Frontal cortex (tissue), 4 donors: ENCODE measurements at places on chromosomes 5 and 9. TPM values are rescaled to one million over a fixed set of nuclear protein-coding genes. Genes with fewer than 3 reads are reported as not detected.

DNA sequence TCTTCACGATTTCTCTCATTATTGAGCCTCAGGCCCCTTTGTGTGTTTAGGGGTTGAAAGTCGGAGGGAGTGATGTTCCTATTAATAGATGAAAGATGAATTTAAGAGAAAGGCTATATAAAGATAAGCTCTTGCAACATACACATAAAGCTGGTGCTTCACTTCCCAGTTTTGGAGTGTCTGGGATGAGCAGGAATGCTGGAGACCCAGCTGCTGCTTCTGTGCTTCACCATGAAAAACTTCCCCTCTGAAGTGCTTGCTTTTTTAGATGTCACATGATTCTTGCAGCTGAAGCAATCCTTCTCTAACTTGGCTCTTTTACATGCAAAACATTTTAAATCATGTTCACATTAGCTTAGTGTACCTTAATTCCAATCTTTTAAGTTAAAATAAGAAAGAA lies 19.7 kb upstream of the SNCAIP start:
- DNase-seq, result no peak

DNA sequence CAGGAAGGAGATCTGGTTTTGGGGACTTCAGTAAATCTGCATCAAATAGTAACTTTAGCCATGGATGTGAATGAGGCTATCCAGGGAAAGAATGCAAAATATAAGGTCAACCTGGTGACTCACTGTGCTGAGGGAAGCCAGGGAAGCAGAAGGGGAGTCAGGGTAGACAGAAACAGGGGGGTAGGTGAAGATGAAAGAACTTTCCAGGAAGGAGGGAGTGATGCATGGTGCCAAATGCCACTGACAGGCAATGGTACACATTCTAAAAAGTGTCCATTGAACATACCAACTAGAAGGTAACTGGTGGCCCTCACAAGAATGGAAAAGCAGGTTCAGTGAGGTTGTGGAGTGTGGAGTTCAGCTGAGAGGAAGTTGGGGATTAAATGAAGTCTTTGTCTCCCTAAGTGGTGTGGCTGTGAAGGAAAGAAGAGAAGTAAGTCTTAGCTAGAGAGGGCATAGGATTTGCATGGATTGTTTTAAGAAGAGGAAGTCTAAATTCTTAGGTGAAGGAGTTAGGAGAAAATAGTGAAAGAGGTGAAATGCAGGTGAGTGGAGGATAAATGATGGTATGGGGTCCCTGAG lies 35.5 kb downstream of the PALM2AKAP2 start:
- no peak for DNase-seq

LRRC70 gene
- 3.7 TPM for total RNA-seq

DNA sequence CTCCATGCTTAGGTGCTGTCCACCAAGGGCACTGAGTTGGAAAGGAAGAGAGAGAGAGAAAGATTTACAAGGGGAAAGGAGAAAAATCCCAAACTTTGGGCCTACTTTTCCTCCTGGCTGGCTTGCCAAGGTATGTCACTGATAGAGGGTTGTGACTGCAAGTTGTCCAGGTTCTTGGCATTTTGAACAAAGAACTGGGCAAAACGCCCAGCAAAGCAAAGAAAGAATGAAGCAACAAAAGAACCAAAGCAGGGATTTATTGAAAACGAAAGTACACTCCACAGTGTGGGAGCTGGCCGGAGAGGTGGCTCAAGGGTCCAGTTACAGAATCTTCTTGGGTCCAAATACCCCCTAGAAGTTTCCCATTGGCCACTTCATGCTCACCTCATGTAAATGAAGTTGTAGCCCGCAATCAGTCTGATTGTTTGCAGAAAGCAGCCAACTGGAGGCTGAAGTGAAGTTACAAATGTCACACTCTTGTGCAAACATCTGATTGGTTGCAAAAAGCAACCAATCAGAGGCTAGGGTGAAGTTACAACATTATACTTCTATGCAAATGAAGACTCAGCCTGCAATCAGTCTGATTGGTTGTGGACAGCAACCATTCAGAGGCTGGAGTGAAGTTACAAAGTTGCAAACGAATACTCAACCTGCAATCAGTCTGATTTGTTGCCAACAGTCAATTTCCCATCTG lies 263.5 kb downstream of the YTHDC2 start:
- DNase-seq, result no peak

ANKS6 gene
- 2.4 TPM for total RNA-seq
